ENCODE measurements at places on chromosomes 7 and 10.

GRCh38 chr7:34091321-34091917, 186.1 kb downstream of the BMPER start:
- DNase-seq, result no peak

DNA sequence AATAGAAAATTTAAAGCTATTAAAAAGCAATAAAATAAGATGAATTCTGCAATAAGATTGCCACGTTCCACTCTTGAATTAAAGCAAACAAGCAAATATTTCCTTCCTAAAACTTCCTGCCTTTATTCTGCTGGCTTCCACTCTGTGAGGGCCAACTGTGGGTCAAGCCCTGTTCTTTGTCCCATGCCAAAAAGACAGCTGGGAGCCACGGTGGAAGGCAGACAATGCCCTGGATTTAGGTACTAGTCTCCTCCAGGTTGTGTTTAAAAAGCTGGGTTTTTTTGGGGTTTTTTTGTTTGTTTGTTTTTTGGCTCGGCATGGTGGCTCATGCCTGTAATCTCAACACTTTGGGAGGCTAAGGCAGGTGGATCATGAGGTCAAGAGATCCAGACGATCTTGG, 39.1 kb downstream of the LRRTM3 start:
- no peak for DNase-seq

DNA sequence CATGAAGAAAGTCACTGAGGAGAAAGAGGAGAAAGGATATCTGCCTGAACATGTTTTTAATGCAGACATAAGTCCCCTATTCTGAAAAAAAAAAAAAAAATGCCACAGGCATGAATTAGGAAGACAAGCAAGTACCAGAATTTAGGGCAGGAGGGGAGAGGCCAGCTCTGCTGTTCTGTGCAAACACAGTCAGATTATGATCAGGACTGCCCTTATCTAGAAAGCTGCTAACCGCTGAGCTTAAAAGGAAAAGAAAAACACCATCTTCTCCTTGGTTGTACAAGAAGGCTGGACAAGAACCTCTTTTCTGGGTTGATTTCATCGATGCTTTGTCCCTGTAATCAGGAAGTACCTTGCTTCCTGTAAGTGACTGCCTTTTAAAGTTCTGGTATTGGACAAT, 15.3 kb upstream of the PWWP2B start:
- DNase-seq, result no peak

DNA sequence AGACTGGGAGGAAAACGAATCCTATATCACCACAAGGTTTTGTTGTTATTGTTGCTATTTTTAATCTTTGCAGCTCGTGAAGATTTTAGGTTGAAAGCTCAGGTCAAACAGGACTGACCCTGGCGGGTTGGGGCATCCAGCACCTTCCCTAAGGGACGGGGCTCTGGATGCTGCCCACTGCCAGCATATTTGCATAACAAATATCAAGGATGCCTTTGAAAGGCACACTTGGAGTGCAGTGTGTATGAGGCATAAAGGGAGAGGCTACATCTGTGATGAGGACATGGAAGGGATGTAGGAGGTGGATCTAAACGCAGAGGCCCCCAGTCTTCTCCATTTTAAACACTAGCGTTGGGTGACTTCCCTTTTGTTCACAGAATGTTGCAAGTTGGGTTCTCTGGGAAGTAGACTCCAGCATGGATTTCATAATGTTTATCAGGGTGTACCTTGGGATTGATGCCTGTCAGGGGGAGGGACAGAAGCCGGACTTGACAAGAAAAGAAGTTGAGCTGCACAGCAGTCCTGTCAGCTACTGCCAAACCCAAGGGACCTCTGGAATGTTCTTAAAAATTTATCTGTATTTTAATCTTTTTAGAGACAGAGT, 181.1 kb upstream of the IMMP2L start:
- no peak for DNase-seq

GRCh38 chr7:114444196-114444595, 29.6 kb downstream of the FOXP2 start:
- DNase-seq, result no peak

- DNase-seq, result no peak
Measured at GRCh38 chr10:97367126-97367649, 32.7 kb upstream of the FRAT2 start.

DNA sequence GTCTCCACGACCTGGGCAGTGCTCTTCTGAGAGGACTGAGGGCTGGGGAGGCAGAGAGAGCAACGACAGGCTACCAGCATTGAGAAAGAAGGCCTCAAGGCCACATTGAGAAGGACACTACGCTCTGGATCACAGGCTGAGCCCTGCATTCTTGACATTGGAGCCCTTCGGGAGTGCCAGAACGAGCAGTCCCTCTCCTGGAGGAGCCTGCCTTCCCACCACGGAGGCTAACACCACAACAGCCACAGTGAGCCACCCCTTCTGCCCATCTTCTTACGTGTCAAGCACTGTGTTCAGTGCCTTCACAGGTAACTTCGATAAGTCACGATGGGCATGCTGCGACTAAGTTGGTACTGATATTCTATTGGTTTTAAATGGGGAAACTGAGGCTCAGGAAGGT, 267.8 kb downstream of the RPS24 start:
- DNase-seq, result no peak

DNA sequence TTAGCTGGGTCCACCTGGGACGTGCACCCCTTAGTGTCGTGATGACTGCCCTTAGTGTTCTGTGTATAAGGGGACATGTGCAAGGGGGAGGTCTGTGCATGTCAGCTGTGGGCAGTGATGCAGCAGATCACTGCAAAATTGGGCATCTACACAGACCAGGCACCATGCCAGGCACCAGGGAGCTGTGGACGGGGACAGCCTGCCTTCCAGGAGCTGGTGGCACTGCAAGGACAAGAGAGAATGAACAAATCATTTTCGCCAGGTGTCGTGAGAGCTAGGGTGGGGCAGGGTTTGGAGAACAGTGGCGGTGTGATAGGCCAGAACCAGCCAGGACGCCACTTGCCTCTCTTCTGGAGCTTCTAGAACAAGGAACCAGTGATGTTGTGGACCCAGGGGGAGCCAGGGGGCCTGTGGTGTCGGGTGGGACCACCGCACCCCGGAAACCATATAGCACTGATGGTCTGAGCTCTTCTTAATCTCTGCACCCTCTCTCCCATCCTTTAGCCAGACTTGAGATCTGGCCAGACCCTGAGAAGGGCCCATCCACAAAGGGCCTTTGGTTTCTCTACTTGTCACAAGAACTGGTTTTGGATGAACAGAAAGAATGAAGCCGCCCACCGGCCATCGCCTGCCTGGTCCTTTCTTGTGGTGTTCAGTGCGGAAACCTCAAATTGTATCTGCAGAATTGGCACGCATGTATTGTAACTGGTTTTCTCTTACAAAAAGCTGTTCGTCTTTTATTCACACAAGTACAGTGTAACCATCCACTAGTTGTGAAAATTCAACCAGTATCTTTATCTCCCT, 30.7 kb downstream of the PRF1 start:
- DNase-seq, result no peak

- DNase-seq, result no peak
Measured at GRCh38 chr7:64686493-64687184, 20.7 kb downstream of the ZNF107 start.

GRCh38 chr7:16697507-16698199, 51.7 kb downstream of the BZW2 start:
- no peak for DNase-seq

DNA sequence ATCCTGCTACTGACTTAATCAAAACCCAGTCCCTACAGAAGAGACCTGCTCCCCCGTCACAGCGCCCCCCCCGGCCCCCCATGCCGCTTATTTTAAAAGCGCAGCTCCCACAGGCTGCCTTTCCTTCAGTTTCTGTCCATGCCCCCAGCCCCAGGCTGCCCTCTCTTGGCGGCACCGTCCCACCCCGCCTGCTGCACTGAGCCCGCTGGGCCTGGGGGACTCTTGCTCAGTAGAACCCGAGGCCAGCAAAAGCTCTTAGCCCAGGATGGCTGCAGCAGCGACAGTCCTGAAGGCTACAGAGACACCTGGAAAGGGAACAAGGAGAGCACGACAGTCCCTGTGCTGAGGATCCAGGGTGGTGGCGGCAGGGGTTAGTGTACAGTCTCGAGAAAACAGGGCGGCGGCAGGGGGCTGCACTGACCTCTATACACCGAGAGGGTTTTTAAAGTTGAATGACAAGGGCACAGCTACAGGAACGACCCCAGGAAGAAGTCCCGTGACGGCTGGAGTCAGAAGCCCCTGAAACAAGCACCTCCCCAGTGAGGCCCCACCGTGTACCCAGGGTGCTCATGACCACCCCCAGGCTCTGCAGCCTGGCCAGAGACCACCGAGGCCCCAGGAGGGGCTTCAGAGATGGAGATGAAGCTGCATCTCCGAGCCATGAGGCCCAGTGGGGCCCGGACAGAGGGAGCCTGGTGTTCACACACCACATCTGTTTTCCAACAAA, 54.4 kb downstream of the ZRANB1 start:
- DNase-seq, result no peak

DNA sequence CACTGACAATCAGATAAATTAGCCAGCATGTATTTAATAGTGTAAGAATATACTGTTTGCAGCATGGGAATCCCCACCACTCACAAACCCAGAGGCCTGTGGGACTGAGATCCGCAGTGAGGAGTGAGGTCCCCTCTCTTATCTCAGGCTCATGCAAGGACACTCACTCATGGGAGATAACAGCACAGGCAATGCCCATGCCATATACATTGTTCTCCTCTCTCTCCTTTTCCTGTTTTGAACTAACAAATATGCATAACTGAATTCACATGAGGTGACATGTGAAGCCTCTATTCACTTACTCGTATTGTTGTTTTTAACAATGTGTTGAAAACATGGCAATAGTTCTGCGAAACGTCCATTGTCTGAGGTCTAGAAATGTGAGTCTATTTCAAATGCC, 230.5 kb downstream of the ARHGAP21 start:
- DNase-seq, result no peak

GRCh38 chr7:155276800-155277375, 20.8 kb upstream of the INSIG1 start:
- no peak for DNase-seq

DNA sequence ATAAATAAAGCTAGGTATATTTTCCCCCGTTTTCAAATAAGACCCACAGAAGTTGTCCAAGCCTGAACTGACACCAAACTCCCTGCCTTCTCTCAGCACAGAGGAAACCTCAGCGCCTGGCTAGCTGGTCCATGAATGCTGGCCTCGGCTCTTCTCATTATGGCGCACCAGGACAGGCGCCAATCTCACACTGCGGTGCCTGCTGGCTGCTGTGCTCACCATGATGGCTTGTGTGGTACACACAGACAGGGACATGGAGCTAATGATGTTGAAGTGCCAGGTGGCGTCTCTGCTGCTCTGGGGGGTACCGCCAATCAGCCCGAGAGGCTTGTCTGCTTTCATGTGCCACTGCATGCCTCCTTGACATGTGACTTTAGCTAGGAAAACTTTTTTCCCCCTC, 43.2 kb upstream of the USP6NL start:
- no peak for DNase-seq

DNA sequence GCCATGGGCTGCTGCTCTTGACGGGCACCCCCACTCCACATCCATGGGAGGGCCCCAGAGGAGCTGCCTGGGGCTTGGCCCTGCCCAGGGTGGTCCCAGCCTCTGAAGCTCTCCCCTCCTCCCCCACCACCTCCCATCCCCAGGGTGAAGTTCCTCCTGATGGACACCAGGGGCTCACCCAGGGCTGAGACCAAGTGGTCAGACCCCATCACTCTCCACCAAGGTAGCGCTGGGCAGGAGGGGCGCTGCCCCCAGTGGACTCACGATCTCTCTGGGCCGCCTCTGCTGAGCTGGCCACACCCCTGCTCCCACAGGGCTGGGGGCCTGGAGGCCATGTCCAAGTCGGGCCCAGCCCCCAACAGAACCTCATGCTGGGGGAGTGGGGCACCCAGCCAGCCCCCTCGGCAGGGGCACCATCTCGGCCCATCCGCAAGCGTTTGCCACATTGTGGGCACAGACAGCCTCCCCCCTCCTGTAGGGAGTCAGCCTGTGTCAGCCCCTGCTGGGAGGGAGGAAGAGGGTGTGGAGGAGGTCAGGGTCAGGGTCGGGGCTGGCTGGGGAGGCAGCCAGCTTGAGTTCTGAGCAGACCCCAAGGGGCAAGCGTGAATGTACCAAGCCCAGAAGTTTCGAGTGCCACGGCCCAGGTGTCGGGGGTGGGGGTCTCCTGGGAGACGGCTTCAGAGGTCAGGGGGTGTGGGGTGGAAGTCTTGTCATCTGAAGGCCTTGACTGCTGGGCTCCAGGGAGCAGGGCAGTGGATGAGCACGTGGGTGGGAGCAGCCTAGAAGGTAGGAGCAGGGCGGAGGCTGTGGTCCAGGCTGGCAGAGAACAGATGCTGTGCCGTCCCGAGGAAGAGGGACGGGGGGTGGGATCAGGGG, 2.8 kb downstream of the UPK3B start:
- no peak for DNase-seq

- no peak for DNase-seq
Measured at GRCh38 chr7:132425942-132426341, 150.3 kb downstream of the PLXNA4 start.

- no peak for DNase-seq
Measured at GRCh38 chr7:139902436-139903102, 73.5 kb downstream of the TBXAS1 start.

GRCh38 chr7:148856578-148856881, 27.6 kb downstream of the EZH2 start:
- no peak for DNase-seq

- no peak for DNase-seq
Measured at GRCh38 chr10:7826971-7827370, 8.7 kb downstream of the TAF3 start.

DNA sequence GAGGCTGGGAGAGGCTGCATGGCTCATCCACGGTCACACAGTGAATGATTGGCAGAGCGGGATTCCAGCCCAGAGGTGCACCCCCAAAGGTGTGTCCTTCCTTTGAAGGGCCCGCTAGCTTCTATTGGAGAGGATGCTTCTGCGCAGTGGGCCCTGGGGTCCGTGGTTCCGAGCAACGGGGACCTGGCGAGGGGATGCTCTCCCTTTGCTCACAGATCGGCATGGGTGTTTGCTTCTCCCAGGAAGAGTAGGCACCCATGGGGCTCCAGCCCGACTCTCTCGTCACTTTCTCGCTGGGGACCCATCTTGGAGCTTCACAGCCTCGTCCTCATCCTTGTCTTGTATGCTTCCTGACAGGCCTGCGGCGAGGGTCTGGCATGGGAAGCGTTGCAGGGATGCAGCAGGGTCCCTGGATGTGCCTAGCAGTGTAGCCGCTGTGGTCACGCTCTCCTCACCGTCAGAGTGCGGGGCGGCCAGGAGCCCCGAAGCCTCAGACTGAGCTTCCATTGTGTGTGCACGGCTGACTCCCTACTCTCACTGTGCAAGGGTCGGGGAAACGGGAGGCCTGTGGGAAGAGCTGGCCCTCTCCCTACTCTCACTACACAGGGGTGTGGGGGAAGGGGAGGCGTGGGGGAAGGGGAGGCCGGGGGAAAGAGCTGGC, 538.5 kb upstream of the FOXK1 start:
- DNase-seq, result no peak

GRCh38 chr10:124213471-124213870, 120.1 kb upstream of the CHST15 start:
- no peak for DNase-seq
